Renal cortex interstitium (tissue), 15 donors: ENCODE measurements at places on chromosomes 7 and 10. TPM values are rescaled to one million over a fixed set of nuclear protein-coding genes. Genes with fewer than 3 reads are reported as not detected.

- no peak for DNase-seq
These were observed 84.9 kb downstream of the C10orf105 start for GRCh38 chr10:71634531-71635164.

DNA sequence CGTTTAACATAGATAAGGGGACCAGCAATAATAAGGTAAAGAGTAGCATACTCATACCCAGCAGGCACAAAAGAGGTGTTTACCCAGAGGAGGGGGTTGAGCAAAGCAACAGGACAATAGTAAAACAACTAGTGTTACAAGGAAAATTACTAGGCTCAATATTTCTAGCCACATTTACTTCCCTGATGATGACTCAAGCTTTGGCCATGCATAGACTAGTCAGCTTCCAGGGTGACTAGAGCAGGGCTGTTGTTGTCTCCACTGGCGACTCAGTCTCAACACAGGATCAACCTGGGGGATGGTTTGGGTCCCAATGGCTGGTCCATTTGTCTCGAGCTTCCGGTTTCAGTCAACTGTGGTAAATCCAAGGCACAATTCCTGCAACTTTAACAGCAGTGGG is 217.7 kb upstream of the KCND2 start:
- DNase-seq, result no peak

- DNase-seq, result no peak
These were observed 529 bp downstream of the ZNF853 start for GRCh38 chr7:6615723-6616555.

DNA sequence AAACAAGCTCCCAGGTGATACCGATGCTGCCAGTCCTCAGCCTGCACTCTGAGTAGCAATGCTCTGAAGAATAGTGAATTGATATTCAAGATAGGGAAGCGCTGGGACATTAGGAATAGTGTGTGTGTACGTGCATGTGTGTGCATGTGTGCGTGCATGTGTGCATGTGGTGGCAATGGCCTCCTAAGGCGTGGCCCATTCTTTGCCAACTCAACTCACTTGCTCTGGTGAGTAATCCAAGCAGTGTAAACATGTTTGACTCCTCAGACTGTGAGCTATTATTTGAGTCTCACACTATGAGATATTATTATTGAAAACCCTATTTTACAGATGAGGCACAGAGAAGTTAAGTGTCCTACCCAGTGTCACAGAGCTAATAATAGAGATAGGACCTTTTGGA is 186.6 kb downstream of the RAB11FIP2 start:
- no peak for DNase-seq

DNA sequence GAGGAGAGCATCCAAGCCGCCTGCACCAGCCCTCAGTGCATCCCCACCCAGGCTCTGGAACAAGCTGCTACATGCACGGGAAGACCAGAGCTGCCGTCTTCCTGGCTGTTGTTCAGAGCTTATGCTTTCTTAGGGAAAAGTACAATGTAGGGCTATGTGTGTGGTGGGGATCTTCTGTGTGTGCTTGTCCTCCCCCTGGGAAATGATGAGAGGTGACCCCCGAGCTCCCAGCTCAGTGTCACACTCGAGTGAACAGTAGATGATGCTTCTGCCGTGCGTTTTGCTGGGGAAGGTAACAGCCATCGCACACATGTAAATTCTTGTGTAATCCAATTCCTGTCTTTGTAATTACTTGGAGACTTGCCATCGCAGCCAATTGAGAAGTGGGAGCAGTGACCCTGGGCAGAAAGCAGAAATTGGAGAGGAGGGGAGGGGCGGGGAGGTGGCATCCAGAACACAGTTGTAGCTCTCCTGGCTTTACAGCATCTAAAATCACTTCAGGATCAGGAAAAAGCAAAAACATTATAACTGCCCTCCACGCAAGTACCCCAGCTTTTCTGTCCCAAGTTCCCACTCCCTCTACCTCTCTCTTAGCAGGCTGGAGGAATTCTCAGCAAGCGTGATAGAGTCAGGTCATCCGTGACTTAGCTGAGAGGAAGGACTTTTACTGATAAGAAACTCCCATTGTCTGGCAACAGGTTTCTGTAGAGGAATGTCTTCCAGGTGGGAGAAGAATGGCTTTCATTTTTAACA is 149.6 kb downstream of the TCF7L2 start:
- peak; percentile 78 for DNase-seq

GRCh38 chr10:133313192-133313591 is 4.5 kb downstream of the ZNF511 start:
- DNase-seq, result no peak

PODXL gene
- 669 TPM for polyA plus RNA-seq

HSPA12A gene
- 33.4 TPM for polyA plus RNA-seq

RUFY2 gene
- polyA plus RNA-seq, result 30.5 TPM

TMEM273 gene
- 2.1 TPM for polyA plus RNA-seq

BHLHA15 gene
- polyA plus RNA-seq, result not detected
